ENCODE measurements at places on chromosomes 6 and 20.

GRCh38 chr6:34671801-34672656 is 24.5 kb downstream of the ILRUN start:
- DNase-seq = peak; percentile 58

DNA sequence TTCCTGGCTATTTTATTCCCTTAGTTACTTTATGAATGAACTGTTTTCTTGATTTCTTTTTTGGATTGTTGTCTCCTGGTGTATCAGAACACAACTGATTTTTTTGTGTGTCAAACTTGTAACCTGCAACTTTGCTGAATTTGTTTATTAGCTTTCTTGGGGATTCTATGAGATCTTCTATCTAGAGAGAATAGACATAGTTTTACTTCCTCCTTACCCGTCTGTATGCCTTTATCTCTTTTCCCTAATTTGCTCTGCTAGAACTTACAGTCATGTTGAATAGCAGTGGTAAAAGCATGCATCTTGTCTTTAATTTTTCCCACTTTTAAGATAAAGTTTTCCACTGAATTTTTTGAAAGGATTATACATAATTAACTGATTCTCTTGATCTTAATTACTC is 13.2 kb downstream of the RNF146 start:
- DNase-seq = no peak

DNA sequence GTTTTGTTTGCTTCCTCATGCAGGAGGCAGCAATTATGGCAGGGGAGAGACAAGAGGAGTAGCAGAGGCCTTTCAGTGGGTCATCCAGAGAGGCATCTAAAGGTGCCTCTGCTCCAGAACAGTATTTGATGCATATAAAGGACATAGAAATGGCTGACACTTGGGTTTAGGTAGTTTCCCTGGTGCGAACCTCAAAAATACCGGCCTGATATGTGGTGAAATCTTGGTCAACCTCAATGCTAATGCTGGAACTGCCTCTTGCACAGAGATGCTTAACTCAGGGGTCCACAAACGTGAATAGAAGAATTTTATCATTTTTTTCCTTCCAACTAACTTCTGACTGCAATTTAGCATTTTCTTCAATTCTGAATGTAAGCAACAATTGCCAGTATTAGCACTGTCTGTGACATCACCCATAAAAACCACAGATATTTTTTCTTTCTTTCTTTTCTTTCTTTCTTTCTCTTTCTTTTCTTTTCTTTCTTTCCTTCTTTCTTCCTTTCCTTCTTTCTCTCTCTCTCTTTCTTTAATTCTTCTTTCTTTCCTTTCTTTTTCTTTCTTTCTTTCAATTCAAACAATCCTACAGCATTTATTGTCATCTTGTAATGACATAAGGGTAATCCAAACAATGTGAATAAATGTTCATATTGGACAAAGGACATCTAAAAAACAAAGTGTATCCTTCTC is 180.0 kb upstream of the UST start:
- no peak for DNase-seq

DNA sequence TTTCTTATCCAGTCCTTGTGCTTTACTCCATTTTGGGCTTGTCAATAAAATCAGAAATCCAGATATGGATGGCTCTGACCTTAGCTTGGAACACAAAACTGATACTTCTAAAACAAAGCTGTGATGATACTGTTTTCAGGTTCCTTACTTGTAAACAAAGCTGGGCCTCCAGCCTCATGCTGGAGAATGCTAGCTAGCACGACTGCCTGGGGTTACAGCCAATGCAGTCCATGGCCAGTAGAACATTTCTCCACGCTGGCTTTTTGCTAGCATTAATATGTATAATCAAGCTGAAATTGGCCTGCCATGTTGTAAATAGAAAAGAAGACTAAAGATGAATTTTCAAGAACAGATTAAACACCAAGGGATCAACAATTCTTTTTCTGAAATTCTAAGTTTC is 63.9 kb downstream of the MTHFD1L start:
- no peak for DNase-seq

DNA sequence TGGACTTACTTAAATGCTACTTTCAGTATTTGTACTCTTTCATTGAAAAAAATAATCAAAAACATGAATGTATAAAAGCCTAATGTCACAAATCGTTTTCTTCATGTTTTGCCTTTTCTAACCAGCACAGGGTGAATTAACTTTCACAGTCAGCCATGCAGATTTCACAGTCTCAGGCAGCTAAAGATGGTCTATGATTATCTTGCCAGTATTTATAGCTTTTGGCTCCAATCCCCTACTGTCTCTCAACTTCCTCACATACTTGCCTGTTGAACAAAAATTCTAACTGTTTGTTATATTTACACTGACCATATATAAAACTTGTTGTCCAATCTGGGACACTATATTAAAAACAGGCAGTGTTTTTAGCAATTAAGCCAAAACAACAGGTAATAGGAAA is 358.2 kb downstream of the ARHGAP18 start:
- no peak for DNase-seq

DNA sequence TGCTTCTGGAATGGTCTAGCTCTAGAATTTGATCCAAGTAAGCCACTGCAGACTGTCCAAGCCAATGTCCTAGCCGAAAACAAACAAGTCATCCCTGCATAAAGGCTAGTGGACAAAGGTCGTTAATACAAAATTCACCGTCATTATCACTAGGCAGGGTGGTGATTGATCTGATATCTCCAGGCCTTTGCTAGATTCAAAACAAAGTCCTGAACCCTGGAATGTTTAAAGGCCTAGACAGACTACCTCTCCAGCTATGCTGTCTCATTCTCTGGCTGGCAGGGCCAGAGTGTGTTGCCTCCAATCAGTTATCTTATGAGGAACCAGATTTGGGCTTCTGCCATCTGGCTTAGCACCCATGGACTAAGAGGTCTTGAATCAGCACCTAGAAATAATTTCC is 38.3 kb downstream of the MAP7 start:
- no peak for DNase-seq

DNA sequence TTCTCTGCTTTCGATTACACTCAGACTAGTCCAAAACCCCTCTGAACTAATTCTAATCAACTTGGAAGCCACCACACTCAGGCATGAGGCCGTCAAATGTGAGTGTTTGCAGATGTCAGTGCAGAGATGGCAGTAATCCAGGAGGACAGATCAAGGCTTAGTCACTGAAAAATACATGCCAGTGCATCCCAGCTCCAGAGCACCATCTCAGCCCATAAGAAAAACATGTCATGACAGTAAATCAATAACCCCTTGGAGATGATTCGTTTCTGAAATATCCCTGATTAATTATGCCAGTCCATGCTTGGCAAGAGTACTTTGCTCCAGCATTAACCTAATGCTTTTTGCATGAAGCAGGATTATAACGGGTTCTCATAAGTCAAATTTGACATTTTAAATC is 179.5 kb downstream of the ADAT2 start:
- no peak for DNase-seq

DNA sequence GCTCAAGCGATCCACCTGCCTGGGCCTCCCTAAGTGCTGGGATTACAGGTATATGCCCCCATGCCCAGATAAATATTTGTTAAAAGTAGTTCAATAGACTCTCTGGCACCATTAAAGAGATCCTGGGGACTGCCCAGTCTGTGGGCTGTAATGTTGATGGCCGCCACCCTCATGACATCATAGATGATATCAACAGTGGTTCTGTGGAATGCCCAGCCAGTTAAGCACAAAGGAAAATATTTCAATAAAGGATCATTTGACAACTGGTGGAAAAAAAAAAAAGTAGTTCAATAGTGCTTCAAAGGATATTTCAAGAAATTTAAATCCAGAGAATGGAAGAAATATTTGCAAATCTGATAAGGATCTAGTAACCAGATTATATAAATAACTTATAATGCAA is 1.5 kb upstream of the CRIP3 start:
- no peak for DNase-seq

GRCh38 chr20:33781133-33781532 is 30.0 kb upstream of the CHMP4B start:
- DNase-seq = no peak

DNA sequence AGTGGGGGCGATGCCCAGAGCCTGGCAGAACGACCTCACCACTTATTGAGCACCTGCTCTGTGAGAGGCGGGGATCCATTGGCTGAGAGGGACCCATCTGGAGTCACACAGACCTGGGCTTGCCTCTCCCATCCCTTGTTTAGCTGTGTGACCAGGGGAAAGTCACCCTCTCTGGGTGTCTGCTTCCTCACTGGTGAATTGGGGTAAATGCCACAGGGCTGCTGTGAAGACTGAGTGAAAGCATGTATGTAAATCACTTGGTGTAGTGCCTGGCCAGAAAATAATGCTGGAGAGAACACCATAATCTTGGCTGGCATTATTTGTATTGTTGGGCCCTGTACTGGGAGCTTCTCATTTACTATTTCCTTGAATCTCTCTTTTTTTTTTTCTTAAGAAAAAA is 83.4 kb upstream of the PRL start:
- DNase-seq = no peak

GRCh38 chr20:47784599-47785310 is 526 bp downstream of the SULF2 start:
- no peak for DNase-seq

GRCh38 chr6:110216140-110216539 is 35.9 kb downstream of the CDC40 start:
- no peak for DNase-seq

- no peak for DNase-seq
These were observed 4.6 kb downstream of the SMIM29 start for GRCh38 chr6:34243901-34244884.
